ENCODE measurements at places on chromosomes 11 and 22.

- no peak for DNase-seq
Measured at GRCh38 chr11:1834062-1834610, 654 bp upstream of the SYT8 start.

DNA sequence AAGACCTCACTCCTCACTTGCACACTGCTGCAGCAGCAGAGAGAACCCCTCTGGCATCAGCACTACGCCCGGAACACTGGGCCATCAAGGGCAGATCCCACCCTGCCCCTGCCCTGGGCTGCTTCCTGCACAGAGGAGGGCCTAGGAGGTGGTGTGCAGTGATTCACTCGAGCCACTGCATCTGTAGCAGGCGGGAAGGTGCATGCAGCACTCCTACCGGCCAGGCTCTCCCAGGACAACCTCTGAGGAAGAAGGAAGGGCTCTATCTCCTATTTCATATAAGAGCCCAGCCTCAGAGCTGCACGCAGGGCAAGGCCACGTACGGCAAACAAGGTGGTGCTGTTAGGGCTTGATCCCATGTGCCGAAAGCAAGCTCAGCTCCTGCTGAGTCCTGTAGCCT lies 14.2 kb downstream of the RANGAP1 start:
- no peak for DNase-seq

- DNase-seq = no peak
Measured at GRCh38 chr11:72005347-72006260, 6.9 kb downstream of the IL18BP start.

GRCh38 chr11:16027621-16028020 lies 328.7 kb downstream of the SOX6 start:
- no peak for DNase-seq

GRCh38 chr11:77523712-77524111 lies 49.8 kb upstream of the PAK1 start:
- no peak for DNase-seq

DNA sequence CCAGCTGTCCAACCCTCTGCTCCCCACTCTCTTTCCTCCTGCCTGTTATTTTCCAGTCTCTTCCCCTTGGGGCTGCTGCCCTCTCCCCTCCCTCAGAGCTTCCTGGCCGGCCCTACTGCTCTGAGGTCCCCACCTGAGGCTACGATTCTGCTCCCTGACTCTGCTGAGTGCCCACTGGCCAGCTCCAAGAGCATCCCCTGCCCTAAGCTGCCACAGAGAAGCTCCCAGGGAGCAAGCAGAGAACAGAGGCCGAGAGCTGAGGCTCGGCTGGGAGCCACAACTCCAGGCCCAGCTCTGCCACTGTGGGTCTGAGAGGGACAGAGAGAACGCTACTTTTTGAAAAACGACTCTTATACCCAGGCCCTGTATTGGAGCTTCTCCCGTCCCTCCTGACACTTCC lies 61.1 kb downstream of the CHRDL2 start:
- DNase-seq = no peak

Data from BE2C (cell line).